ENCODE measurements at places on chromosomes 12 and 14.

GRCh38 chr12:47085815-47086252 is 6.1 kb upstream of the AMIGO2 start:
- no peaks in the 10 kb centered on the region for H3K27me3 ChIP-seq
- H3K36me3 ChIP-seq = peaks cover 4% of the 10 kb centered on the region
- H3K4me1 ChIP-seq = peaks cover 78% of the 10 kb centered on the region
- peak overlapping the region; percentile 72 for H3K27ac ChIP-seq

- H3K36me3 ChIP-seq = no peaks in the 10 kb centered on the region
- H3K27me3 ChIP-seq = peaks cover 7% of the 10 kb centered on the region
- no peak overlapping the region for H3K4me3 ChIP-seq
- H3K4me1 ChIP-seq = peaks cover 7% of the 10 kb centered on the region
- no peak overlapping the region for H3K27ac ChIP-seq
- DNase-seq = no peak
Measured at GRCh38 chr14:53855127-53855526, 101.5 kb downstream of the BMP4 start.

DNA sequence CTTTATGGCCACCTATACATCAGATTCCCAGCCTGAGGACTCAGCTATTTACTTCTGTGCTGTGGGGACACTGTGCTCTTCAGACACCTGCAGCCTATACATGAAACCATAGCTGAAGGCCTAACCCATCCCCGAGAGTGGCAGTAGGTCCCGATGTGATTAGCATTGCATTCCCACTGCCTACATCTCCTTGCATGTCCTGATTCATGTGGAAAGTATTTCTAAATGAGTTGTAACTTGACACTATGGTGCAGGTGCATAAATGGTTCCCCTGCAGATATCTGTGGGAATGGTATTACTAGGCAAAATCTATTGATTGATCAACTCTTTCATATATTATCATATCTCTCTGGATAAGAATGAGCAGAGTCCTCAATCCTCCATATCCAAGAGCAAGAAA is 433.5 kb downstream of the DAD1 start:
- DNase-seq = no peak
- peaks cover 44% of the 10 kb centered on the region for H3K4me1 ChIP-seq
- no peaks in the 10 kb centered on the region for H3K36me3 ChIP-seq
- H3K27me3 ChIP-seq = no peaks in the 10 kb centered on the region

DNA sequence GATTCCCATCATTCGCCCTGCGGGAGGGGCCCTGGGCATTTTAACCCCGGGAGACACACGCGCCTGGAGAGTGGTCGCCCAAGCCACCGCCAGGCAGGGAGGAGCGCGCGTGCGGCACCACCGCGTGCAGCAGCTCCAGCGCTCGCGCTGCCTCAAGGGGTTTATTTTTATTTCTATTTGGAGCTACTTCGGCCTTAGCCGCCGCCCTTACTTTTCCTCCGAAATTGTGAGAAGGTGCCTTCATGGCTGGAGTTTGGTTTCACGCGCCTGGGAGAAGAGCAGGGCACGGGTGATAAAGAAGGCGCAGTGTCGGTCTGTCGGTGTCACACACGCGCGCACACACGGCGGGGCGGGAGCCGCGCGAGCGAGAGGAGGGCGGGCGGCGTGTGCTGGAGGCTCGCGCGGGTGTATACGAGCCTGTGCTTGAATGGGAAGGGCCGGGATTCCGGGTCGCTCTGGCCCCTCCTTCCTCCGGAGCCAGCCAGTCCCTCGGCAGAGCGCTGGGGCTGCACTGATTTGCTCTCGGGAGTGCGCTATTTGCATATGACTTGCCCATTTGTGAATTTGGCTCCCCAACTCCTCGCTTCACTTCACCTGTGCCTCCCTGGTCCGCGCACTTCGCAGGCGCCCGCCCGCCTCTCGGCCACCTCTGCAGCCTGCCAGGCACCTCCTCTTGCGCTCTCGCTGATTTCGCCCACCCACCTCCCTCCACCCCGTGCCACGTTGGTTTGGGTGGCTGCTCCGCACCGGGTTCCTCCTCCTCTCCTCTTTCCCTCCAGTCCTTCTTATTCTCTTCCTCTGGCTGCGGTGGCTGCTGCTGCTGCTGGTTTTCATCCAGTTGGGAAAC is 932.3 kb downstream of the DIO2 start:
- peaks cover 13% of the 10 kb centered on the region for H3K4me1 ChIP-seq
- no peaks in the 10 kb centered on the region for H3K36me3 ChIP-seq
- no peak overlapping the region for H3K27ac ChIP-seq
- H3K27me3 ChIP-seq = no peaks in the 10 kb centered on the region
- H3K4me3 ChIP-seq = peak overlapping the region; percentile 71

DNA sequence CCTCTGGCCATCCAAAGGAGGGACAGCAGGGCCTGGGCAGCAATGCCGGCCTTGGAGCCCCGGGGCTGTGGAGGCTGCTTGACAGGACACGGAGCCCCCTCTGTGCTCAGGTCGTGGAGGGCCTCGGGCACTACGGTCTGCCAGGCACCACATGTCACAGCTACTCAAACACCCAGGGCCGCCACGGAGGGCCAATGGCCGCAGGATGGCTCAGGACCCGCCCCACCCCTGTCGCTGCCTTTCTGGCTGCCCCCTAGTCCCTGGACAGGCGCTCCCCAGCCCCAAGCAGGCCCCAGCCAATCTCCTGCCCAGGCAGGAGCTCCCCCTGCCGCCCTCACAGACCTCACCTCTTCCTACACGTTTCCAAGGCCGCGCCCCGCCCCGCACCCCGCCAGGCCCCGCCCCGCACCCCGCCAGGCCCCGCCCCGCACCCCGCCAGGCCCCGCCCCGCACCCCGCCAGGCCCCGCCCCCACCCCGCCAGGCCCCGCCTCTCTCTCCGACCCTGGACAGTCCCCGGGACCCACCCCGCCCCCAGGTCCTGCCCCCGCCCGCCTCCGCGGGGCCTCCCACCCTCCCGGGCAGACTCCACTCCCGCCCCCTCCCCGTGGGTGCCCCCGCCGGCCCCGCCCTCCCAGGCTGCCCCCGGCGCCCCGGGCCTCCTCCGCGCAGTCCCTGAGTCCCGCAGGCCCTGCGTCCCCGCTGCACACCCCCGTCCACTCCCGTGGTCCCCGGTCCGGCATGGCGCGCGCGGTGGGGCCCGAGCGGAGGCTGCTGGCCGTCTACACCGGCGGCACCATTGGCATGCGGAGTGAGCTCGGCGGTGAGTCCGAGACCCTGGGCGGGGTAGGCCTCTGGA is at the start of gene ASPG:
Gene ASPG (plus strand): TSS at position 669 of the 857 bp plus-strand sequence. CDS start 71 bp downstream, at position 740.
- H3K4me3 ChIP-seq = no peak within 1 kb of the TSS
- no peaks in the 10 kb centered on the region for H3K4me1 ChIP-seq
- peaks cover 24% of the 10 kb centered on the region for H3K27me3 ChIP-seq
- no peak within 1 kb of the TSS for H3K27ac ChIP-seq
- no peak for DNase-seq

DNA sequence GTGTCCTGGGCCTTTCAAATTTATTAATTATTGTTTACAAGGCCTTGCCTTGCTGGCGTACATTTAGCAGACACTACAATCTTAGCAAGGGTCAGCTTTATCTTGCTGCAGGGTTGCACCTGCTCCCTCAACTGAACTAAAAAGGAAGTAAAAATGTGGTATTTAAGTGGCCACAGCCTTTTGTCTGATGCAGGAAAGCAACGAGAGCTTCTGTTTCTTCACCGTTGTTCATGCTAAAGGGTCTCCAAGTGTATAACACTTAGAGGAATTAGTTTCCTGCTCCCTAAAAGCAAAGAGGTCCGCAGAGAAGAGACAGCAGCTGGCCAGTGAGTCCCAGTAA is 62.8 kb upstream of the EGLN3 start:
- H3K4me1 ChIP-seq = no peaks in the 10 kb centered on the region
- H3K4me3 ChIP-seq = no peak overlapping the region
- DNase-seq = no peak
- H3K27ac ChIP-seq = no peak overlapping the region

DNA sequence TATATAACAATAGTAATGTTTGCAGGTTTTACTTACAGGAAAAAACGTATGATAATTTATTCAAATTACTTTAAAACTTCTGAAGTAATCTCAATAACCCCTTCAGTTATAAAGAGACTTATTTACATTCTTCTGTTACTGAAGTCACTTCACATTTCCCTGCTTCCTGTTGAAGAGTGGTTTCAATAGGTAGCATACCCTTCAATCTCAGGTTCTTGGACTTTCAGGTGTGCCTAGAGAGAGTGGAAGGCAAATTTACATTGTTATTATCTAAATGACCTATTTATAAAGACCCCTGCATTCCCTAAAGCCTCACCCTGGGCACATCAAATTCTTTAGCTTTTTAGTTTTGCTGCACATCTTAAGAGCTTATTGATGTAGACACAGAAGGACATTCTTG is 137.6 kb upstream of the AEBP2 start:
- H3K36me3 ChIP-seq = peaks cover 2% of the 10 kb centered on the region
- no peak overlapping the region for H3K4me3 ChIP-seq
- peaks cover 19% of the 10 kb centered on the region for H3K4me1 ChIP-seq
- no peaks in the 10 kb centered on the region for H3K27me3 ChIP-seq
- DNase-seq = no peak

- no peak overlapping the region for H3K27ac ChIP-seq
- no peaks in the 10 kb centered on the region for H3K27me3 ChIP-seq
- H3K4me1 ChIP-seq = no peaks in the 10 kb centered on the region
- no peak for DNase-seq
Measured at GRCh38 chr12:22299294-22299912, 35.1 kb downstream of the ST8SIA1 start.

Measured in keratinocyte (primary cell).